ENCODE measurements at places on chromosomes 4 and X. TPM values are rescaled to one million over a fixed set of nuclear protein-coding genes. Genes with fewer than 3 reads are reported as not detected.

GRCh38 chr4:171650543-171650942, 162.7 kb upstream of the GALNTL6 start:
- no peak for DNase-seq
- H3K36me3 ChIP-seq = no peaks in the 10 kb centered on the region
- H3K27me3 ChIP-seq = no peaks in the 10 kb centered on the region
- no peak overlapping the region for H3K4me3 ChIP-seq
- no peaks in the 10 kb centered on the region for H3K4me1 ChIP-seq

- no peaks in the 10 kb centered on the region for H3K27me3 ChIP-seq
- H3K4me3 ChIP-seq = no peak overlapping the region
- no peaks in the 10 kb centered on the region for H3K4me1 ChIP-seq
- no peak for DNase-seq
- H3K27ac ChIP-seq = no peak overlapping the region
Observed at GRCh38 chr4:56662782-56663468, 18.2 kb downstream of the HOPX start.

- no peak for DNase-seq
- H3K4me1 ChIP-seq = no peaks in the 10 kb centered on the region
- H3K4me3 ChIP-seq = no peak overlapping the region
- no peaks in the 10 kb centered on the region for H3K27me3 ChIP-seq
- no peak overlapping the region for H3K27ac ChIP-seq
Observed at GRCh38 chrX:41001327-41001726, 83.9 kb upstream of the USP9X start.

- H3K27ac ChIP-seq = no peak overlapping the region
- no peaks in the 10 kb centered on the region for H3K27me3 ChIP-seq
- no peaks in the 10 kb centered on the region for H3K4me1 ChIP-seq
- DNase-seq = no peak
Observed at GRCh38 chrX:11528623-11529022, 137.1 kb downstream of the ARHGAP6 start.

DNA sequence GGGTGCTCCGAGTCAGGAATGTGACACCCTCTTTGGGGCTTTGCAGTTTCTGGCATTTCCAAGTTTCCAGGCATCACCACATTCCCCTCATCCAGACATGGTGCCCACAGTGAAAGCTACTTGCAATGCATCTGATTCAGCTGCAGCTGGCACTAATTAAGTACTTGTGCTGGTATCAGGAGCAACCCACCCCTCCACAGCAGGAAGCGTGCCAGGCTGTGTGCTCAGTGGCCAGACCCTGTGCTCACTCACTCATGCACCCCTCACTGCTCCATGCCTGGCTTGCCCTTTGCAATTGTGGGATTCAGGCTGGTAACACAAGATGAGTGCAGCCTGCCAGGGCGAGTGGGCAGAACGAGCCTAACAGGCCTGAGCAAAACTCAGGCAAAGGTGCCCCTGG, 271.2 kb downstream of the EPHA5 start:
- H3K4me3 ChIP-seq = no peak overlapping the region
- no peak overlapping the region for H3K27ac ChIP-seq
- H3K27me3 ChIP-seq = no peaks in the 10 kb centered on the region
- no peaks in the 10 kb centered on the region for H3K4me1 ChIP-seq
- DNase-seq = no peak
- no peaks in the 10 kb centered on the region for H3K36me3 ChIP-seq

GRCh38 chr4:141154725-141155124, 21.5 kb upstream of the RNF150 start:
- no peaks in the 10 kb centered on the region for H3K27me3 ChIP-seq
- no peak overlapping the region for H3K4me3 ChIP-seq
- H3K36me3 ChIP-seq = no peaks in the 10 kb centered on the region
- no peak overlapping the region for H3K27ac ChIP-seq
- no peaks in the 10 kb centered on the region for H3K4me1 ChIP-seq

DNA sequence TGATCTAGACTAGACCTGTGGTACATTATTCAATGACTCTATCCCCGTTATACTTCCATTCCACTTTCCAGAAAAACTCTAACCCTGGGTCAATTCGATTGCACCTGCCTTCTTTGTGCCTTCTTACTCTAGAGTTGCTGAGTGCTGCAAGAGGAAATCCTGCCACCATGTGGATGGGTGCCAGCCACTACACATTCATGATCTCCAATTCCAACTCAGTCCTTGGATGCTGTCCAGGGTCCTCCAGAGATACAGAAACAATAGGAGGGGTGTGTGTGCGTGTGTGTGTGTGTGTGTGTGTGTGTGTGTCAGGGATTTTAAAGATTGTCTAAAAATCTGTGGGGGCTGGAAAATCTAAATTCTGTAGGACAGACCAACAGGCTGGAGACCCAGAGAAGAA, 42.9 kb upstream of the INTS6L start:
- H3K4me1 ChIP-seq = no peaks in the 10 kb centered on the region
- H3K27ac ChIP-seq = no peak overlapping the region
- DNase-seq = peak; percentile 46
- no peaks in the 10 kb centered on the region for H3K36me3 ChIP-seq
- H3K27me3 ChIP-seq = no peaks in the 10 kb centered on the region

Gene AADAT
- not detected for total RNA-seq

Gene ZNF630
- total RNA-seq = 4.9 TPM

Gene SPP1
- 19.9 TPM for total RNA-seq
